ENCODE measurements at places on chromosomes 3 and 15.

GRCh38 chr15:45594835-45595530, 7.8 kb downstream of the BLOC1S6 start:
- no peak for DNase-seq

GRCh38 chr3:24355806-24356205, 138.8 kb downstream of the THRB start:
- DNase-seq, result no peak

GRCh38 chr3:110027446-110028080, 690.2 kb upstream of the DPPA4 start:
- no peak for DNase-seq

DNA sequence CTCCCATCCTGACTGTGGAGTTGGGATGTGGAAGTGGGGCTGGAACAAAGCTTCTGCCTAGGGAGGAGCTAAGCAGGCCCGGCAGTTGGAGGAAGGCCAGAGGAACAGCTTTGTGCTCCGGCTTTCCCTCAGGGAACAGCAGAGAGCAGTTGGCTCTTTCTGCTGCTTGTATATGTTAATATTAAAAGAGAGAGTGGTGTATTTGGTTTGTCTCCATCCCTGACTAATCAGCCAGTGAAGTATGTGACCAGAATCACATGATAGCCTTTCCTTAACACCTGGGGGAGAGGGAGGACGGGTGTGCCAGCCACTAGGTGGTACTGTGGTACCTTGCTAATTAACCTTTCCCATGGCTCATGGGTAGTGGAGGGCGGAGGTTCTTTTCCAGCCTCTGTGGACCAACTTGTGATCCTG, 10.0 kb downstream of the EIF2B5 start:
- no peak for DNase-seq

DNA sequence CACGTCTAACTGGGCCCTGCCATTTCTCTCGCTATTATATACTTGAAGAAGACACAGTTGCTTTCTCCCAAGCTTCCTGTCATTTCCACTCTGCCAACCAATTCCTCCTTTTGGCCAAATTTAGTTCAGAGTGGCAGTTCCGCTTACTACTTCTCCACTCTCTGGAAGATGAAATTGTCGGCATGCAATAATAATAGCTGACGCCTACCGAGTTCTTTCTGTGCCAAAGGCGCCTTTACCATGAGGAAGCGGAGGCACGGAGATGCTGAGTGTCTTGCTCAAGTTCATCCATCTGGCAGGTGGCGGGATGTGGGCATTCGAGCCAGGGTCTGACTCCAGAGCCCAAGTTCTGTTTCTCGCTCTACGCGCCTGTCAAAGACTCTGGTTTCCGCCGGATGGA, 14.6 kb upstream of the NRROS start:
- DNase-seq, result no peak

DNA sequence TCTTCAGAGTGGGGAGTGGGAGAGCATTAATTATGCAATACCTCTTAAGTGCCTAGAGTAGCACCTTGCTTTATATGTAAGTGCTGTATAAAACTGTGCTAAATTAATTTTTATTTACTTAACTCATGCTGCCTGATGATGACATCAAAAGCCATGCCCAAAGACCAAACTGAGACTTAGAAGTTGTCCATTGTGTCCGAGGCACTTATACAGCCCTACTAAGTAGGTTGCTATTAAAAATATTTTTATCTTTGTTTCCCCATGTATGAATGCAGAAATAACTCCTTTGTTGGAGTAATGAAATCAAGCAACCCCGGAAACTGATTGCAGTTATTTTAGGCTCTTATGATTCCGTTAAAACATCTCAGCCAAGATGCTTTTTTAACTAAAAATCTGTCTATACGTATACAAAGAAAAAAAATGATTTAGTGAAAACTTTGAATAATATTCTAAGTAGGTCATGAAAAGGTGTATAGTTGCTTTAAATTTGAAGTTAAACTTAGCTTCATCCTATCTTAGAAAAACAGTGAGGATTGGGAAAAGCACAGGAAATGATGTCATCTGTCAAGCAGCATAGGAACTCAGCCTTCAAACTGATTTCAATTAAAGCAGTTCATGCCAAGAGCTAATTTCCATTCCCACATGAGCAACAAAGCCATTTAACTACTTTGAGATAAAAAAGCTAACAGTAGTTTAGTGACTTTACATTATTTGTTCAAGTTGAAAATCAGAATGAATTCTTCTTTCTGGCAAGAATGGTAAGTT, 43.0 kb downstream of the FBN1 start:
- no peak for DNase-seq

GRCh38 chr3:41175365-41175764, 23.9 kb upstream of the CTNNB1 start:
- no peak for DNase-seq

DNA sequence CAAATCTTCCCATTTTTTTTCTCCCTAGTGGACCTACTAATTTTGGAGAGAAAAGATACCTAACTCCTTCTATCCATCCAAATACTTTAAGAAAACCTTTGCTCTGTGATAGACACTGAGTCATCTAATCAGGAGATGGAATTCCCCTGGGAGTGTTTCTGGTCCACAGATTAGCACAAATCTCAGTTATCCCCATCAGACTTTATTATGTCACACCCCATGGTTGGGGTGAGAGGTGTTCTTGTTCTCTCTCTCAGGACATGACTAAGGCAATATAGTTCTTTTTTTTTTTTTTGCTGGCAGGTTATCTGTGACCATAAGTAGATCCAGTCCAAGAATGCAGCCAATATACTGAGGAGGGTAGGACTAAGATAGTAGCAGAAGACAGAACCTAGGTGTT, 15.8 kb downstream of the SLC9A9 start:
- DNase-seq, result no peak

All from neuronal stem cell (in vitro differentiated cells).